ENCODE measurements at places on chromosomes 5 and 9. TPM values are rescaled to one million over a fixed set of nuclear protein-coding genes. Genes with fewer than 3 reads are reported as not detected.

The PAEP gene
- not detected for total RNA-seq

DNA sequence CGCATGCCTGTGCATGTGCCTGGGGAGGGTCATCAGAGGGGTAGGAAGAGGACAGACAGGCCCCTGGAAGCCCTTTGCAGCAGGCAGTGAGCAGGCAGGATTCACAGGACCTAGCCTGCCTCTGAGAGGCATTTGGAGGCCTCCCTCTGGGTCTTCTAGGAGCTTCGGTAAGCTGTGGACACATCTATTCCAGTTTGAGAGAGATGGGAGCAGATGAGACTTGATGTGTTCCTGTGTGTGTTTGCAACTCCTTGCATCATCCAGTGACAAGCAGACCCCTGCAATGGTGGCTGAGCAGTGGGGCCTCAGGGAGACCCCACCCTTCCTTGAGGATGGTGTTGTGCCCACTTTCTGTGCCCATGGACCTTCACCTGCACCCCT is 64.0 kb downstream of the GADD45G start:
- no peak overlapping the region for H3K27ac ChIP-seq
- H3K36me3 ChIP-seq = peaks cover 3% of the 10 kb centered on the region
- H3K27me3 ChIP-seq = peaks cover 17% of the 10 kb centered on the region
- no peak overlapping the region for H3K4me3 ChIP-seq

GRCh38 chr9:94654165-94654894 is 15.0 kb upstream of the FBP1 start:
- no peak overlapping the region for H3K4me3 ChIP-seq
- H3K36me3 ChIP-seq = no peaks in the 10 kb centered on the region
- H3K4me1 ChIP-seq = peaks cover 19% of the 10 kb centered on the region
- H3K27me3 ChIP-seq = peaks cover 6% of the 10 kb centered on the region

The ITK gene
- total RNA-seq = 263 TPM

The MEIKIN gene
- not detected for total RNA-seq

DNA sequence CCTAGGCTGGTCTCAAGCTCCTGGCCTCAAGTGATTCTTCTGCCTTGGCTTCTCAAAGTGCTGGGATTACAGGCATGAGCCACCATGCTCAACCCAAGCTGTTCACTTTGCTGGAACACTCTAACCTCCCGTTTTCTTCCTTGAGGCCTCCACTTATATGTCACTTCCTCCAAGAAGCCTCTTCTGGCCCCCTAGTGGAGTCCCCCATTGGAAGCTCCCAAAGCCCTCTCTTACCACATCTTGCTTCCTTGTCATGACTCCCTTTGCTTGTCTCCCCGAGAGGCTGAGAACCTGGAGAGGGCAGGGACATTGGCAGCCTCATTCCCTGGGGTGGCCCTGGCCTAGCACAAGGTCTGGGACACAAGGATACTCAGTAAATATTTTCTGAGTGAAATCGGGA is 80.8 kb downstream of the PDE6A start:
- H3K4me1 ChIP-seq = peaks cover 11% of the 10 kb centered on the region
- no peak for DNase-seq
- H3K27me3 ChIP-seq = no peaks in the 10 kb centered on the region
- H3K4me3 ChIP-seq = no peak overlapping the region
- no peaks in the 10 kb centered on the region for H3K36me3 ChIP-seq
- no peak overlapping the region for H3K27ac ChIP-seq

The SPATA31D4 gene
- not detected for total RNA-seq

- H3K4me3 ChIP-seq = no peak overlapping the region
- H3K27me3 ChIP-seq = peaks cover 4% of the 10 kb centered on the region
- DNase-seq = no peak
- no peak overlapping the region for H3K27ac ChIP-seq
- no peaks in the 10 kb centered on the region for H3K4me1 ChIP-seq
Measured at GRCh38 chr9:113417370-113417769, 6.8 kb downstream of the C9orf43 start.

The UGT3A1 gene
- not detected for total RNA-seq

GRCh38 chr9:79581794-79582193 is 10.0 kb downstream of the TLE4 start:
- H3K4me1 ChIP-seq = peaks cover 70% of the 10 kb centered on the region
- peak overlapping the region; percentile 71 for H3K27ac ChIP-seq
- peaks cover 62% of the 10 kb centered on the region for H3K36me3 ChIP-seq
- H3K27me3 ChIP-seq = no peaks in the 10 kb centered on the region

GRCh38 chr9:108919517-108919916 is 14.4 kb downstream of the ELP1 start:
- H3K4me3 ChIP-seq = no peak overlapping the region
- H3K36me3 ChIP-seq = peaks cover 29% of the 10 kb centered on the region
- no peak for DNase-seq
- no peaks in the 10 kb centered on the region for H3K4me1 ChIP-seq
